ENCODE measurements at places on chromosomes 5 and 9. TPM values are rescaled to one million over a fixed set of nuclear protein-coding genes. Genes with fewer than 3 reads are reported as not detected.

POU5F2 gene
- 3.3 TPM for total RNA-seq

BSPRY gene
- 5.0 TPM for total RNA-seq

CCNO gene
- not detected for total RNA-seq

C9orf50 gene
- not detected for total RNA-seq

SLC4A9 gene
- not detected for total RNA-seq

MAPK9 gene
- 47.0 TPM for total RNA-seq

ADAMTSL2 gene
- not detected for total RNA-seq

DCAF10 gene
- 16.9 TPM for total RNA-seq

GRM6 gene
- not detected for total RNA-seq

MCIDAS gene
- total RNA-seq = not detected

SARDH gene
- 0.36 TPM for total RNA-seq

WNT8A gene
- total RNA-seq = not detected

RPL12 gene
- 698 TPM for total RNA-seq

Data from natural killer cell treated with Interleukin-12 subunit alpha and Interleukin-12 subunit beta and Interleukin-15 and Interleukin-18, amount 100 ng/mL, for 72 hours (primary cell).